ENCODE measurements at places on chromosomes 1 and 21.

DNA sequence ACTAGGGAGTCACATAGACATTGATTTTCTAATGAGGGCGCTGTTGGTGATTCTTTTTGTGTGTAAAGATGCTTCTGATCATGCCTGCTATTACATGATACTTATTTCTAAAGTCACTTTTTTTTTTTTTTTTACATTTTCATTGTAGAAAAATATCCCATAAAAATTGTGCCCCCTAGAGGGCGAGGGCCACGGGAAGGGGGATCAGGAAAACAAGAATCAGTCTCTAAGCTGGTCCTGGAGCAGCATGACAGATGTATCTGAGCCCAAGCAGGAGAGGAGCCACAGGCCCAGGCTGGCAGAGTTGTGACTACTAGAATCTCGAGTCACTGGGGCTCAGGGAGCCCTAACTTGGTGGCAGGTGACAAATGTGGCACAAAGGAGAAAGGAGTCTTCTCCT is 28.1 kb downstream of the ZSCAN20 start:
- no peak for DNase-seq

DNA sequence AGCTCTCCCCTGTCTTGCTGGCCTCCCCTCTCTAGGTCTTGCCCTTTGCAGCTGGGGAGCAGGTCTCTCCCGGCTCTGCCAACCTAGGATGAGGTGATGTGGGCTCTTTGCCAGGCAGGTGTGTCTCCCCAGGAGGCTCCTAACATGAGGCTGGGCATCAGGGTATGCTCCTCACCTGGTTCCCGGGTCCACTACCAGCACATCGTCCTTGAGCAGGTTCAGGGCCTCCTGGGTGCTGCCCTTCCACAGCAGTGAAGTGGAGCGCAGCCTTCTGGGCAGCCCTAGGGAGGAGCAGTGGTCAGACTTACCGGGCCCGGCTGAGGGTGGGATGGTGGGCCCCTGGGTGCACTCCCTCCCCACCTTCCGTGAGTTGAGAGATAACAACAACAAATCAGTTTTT is 17.5 kb downstream of the LACTBL1 start:
- no peak for DNase-seq

DNA sequence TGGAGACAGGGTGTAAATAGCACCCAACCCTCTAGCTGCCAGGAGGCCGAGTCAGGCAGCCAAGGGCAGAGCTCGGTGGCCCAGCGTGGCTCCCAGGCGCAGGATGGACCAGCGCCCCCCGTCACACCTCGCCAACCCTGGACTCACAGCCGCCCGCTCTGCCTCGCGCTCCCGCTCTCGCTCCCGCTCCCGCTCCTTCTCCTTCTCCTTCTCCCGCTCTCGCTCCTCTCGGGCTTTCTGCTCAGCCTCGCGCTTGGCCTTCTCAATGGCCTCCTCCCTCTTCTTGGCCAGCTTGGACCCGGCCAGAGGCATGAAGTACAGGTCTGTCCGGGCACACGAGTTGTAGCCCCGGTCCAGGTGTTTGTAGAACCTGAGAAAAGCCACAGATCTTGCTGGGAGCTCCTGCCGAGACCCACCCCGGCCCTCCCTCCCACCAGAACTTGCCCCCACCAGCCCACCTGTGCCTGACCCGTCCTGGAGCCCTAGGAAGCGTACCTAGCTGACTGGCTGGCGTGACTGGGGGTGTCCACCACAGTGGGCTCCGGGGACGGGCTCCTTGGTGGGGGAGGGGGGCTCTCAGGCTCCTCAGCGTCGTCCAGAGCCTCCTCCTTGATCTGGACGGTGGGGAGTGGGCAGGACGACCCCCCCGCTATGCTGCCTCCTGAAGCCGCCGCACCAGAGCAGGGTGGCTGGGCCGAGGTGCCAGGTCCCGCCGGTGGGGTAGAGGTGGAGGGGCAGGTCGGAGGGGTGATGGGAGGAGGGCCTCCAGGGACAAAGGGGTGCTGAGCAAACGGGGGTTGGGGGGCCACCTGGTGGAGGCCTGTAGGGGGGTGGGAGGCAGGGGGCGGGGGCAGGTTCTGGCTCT is 41.9 kb downstream of the SLC45A1 start:
- no peak for DNase-seq

- peak; percentile 46 for DNase-seq
Observed at GRCh38 chr1:216723274-216723780, at the start of gene ESRRG. ESRRG (minus strand) TSS chr1:216723429; CDS start chr1:216723299, 130 bp downstream.

- DNase-seq, result no peak
Observed at GRCh38 chr1:92989253-92989652, 28.0 kb upstream of the DIPK1A start.

DNA sequence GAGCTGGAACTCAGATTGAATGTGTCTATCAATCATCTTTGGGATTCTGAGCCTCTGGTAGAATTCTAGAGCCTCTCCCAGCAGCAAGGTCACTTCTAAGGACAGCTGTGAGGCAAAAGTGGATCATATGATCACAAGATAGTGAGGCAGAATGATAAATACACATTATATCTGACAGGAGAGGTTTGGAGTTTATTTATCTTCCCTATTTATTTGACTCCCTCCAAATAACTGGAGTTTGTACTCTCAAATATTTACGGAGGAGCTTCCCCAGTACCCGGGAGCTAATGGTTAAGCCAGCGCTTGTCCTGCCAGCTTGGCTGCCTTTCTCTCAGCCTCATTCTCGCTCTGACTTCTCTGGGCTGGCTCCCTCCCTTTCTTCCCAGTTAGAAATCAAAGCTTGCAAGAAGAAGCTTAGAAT is 2.3 kb downstream of the HMGCS2 start:
- no peak for DNase-seq

- DNase-seq, result no peak
Observed at GRCh38 chr1:47507881-47508701, 70.2 kb downstream of the FOXD2 start.

GRCh38 chr1:117794073-117794472 is 135.3 kb downstream of the GDAP2 start:
- DNase-seq, result no peak

- no peak for DNase-seq
Observed at GRCh38 chr1:111818081-111818480, 62.4 kb downstream of the DDX20 start.

- no peak for DNase-seq
Observed at GRCh38 chr1:178594133-178594532, 81.2 kb downstream of the TEX35 start.

GRCh38 chr1:8342325-8342724 is 24.4 kb downstream of the SLC45A1 start:
- peak; percentile 73 for DNase-seq

GRCh38 chr1:246959944-246960693 is 28.4 kb upstream of the AHCTF1 start:
- DNase-seq, result no peak

GRCh38 chr1:44239331-44239960 is 26.2 kb downstream of the DMAP1 start:
- DNase-seq, result peak; percentile 66

DNA sequence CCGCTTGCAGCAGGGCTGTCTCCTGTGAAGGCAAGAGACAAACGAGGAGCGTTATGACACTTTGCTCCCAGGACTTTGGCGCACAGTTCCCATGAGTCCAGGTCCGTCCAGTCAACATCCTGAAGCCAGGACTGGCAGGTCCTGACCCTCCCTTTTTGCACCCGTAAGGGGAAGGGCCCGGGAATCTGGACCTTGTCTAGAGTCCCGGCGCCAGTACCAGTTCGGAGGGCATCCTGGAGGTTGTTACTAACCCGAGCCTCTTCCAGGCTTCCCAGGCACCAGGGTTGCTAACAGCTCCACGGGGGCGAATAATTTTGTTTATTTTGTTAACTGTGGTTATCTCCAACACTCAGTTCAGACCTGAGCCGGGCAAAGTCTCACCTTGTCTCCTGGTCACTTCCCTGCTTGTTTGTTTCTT is 682 bp upstream of the RWDD3 start:
- peak; percentile 47 for DNase-seq

DNA sequence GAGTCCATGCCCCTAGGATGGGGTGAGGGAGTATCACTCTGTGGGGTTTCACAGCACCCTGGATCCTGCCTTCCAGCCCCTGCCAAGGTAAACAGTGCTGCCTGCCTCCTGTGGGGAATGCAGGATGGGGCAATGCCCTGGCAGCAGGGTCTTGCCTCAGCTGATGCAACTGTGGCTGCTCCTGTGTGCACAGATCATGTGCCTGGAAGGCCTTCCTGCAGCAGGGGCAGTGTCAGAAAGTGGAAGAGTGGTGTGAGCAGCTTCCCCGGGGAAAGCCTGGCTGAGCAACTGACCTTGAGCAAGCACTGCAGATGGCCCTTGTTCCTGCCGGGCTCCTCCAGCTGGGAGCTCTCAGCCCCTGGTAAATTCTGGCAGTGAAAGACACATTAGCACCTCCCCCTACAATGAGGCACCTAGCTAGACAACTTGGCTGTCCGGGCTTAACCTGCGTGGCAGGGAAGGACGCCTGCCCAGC is 9.9 kb downstream of the TOR3A start:
- peak; percentile 84 for DNase-seq

DNA sequence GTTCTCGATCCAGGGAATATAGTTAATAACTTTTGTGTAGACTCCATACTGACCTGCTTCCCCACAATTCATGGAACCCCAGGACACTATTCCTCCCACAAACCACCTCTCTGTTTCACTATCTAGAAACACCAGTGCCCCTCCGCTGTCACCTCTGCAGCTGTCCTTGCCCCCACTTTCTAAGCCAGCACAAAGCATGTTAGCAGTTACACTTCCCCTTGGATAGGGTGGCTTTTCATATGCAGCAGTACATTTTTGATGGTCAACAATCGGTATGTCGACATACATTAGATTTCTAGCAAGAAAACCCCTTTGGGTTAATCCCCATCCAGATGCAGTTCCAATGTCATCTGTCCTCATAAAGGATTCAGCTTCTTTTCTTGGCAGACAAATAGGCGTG is 14.4 kb downstream of the TARDBP start:
- DNase-seq, result no peak

GRCh38 chr1:179598631-179599030 is 7.0 kb downstream of the TDRD5 start:
- no peak for DNase-seq

DNA sequence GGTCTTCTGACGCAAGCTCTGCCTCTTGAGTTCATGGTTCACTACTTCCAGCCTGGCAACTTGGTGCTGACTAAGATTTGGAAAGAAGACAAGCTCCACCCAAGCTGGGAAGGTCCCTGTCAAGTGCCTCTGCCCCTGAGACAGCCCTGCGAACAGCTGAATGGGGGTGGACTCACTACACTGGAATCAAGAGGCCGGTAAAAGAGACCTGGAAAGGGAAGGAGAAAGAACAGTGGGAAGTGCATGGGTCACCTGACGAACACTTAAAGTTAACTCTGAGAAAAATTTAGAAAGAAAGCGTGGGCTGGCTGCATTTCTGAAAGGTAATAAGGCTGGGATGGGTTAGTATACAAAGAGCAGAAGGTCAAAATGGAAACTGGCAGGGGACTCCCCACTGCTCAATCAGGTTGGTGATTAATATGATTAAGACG is 26.1 kb upstream of the ZNF496 start:
- peak; percentile 92 for DNase-seq

GRCh38 chr1:162629651-162630050 is 2.6 kb upstream of the DDR2 start:
- peak; percentile 92 for DNase-seq

- peak; percentile 26 for DNase-seq
Observed at GRCh38 chr1:200774735-200775444, 36.2 kb downstream of the CAMSAP2 start.

DNA sequence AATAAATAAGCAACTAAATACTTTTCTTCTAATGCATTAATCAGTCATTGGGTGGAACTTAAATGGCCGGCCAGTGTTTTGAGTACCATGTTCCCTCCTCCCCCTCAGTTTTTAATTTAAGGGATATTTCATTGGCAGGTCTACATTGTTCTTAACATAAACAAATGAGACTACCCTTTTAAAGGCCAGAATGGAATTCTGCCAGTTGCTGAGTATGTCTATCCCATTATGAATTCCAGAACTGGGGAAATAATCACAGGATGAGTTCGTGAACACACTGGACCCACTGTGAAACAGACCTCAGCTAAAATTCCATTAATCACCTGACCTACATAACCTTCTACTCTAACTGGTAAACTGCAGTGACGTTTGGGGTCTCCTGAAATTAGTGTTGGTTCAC is 305.5 kb upstream of the PKN2 start:
- no peak for DNase-seq

DNA sequence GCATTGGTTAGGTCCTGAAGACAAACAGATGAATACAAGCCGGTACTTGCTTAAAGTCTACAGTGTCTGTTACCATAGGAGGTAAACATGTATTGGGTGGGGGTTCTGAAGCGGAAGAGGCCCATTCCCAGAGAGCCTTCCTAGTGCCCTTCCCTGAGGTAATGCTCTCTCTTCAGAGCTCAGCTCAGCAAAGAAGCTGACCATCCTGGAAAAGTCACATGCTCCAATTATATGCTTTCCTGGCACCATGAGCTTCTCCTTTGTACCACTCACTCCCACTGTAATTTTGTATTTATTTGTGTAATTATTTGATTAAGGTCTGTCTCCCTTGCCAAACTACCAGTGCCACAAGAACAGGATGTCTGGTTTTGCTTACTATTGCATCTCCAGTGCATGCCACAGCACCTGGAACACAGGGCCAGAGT is 42.0 kb downstream of the RAB3B start:
- no peak for DNase-seq

DNA sequence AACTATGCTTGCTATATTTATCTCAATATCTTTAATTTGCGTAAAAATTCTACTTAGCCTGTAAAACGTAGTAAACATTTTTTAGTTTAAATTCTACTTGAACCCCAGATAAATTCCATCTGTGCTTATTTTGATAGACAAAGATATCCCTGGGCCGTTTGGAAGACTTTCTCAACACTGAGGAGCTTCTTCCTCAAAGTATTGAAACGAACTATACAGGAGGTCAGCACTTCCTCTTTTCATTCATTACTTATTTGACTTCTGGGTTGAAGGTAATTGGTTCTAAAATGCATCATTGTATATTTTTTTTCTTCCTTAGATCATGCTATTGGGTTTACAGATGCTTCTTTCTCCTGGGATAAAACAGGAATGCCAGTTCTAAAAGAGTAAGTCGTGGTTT is 74.7 kb downstream of the HSPA13 start:
- no peak for DNase-seq

DNA sequence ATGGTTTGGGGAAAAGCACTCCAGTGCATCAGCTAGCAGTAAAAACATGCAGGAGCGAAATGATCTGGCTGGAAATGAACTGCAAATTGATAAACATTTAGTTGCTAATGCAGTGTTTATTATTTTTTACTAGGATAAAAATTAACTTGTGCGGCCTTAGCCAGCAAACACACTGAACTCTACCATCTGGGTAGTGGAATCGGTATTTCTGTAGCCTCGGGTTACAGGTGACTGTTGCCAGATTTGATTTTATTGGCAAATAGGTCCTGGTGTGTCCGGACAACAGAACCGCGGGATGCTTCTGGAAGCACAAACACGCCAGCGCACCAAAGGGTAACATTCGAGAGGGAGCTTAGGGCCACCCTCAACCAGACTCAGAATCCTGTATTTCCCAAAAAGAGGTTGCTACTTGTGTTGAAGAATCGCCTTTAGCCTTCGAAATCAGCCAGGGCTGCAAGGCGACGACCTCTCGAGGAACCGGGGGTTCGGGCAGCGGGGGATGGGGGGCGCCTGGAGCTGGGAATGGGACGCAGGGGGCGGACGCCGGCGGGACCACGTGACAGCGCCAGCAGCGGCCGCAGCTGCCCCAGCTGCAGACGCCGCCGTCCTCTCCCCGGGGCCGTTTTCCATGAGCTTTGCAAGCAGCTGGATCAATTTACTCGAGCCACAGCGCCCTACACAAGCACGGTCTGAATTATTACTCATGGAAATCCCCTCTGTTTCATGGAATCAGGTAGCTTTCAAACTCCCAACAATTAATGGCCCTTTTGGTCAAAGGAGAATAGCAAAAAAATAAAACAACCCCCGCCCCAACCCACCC is 158.8 kb downstream of the TOMM20 start:
- peak; percentile 94 for DNase-seq
